ENCODE measurements at places on chromosomes 4 and X.

GRCh38 chrX:132631579-132632232 is 142.9 kb upstream of the MBNL3 start:
- no peak for DNase-seq

- no peak for DNase-seq
Observed at GRCh38 chr4:8688908-8689445, 96.4 kb downstream of the CPZ start.

DNA sequence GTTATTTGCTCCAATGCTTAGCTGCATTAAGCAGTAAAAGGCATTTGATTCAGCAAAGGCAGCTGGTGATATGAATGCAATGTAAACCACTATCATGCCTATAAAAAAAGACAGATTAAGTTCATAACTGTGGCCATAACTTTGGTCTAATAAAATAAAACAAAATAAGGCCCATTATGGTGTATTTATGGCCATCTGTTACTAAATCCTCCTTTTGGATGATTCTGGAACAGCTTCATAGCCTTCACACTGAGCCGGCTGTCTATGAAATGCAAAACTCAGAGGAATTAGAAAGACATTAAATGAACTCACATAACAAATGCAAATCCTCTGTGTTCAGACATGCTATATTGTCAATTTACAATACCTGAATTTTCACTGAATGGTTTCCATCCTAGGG is 223.7 kb upstream of the FAT4 start:
- DNase-seq = no peak

DNA sequence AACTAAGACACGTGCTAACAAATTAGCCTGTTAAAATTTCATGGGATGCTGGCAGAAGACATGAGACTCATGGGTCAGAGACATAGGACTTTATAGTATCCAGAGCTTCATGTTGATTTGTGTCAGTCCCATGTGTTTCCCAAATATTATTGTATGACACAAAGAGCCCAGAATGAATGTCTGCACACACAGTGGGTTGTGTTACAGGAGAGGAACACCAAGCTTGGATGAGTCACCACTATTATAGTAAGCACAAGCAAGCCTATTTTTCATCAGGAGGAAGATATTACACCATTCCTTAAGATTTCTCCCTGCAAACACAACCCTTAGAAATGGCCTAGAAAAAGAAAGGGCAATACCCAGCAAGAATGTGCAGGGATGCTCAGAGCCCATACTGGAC is 15.4 kb downstream of the BBS12 start:
- no peak for DNase-seq

- DNase-seq = no peak
Observed at GRCh38 chrX:48960291-48960690, 2.9 kb upstream of the OTUD5 start.

DNA sequence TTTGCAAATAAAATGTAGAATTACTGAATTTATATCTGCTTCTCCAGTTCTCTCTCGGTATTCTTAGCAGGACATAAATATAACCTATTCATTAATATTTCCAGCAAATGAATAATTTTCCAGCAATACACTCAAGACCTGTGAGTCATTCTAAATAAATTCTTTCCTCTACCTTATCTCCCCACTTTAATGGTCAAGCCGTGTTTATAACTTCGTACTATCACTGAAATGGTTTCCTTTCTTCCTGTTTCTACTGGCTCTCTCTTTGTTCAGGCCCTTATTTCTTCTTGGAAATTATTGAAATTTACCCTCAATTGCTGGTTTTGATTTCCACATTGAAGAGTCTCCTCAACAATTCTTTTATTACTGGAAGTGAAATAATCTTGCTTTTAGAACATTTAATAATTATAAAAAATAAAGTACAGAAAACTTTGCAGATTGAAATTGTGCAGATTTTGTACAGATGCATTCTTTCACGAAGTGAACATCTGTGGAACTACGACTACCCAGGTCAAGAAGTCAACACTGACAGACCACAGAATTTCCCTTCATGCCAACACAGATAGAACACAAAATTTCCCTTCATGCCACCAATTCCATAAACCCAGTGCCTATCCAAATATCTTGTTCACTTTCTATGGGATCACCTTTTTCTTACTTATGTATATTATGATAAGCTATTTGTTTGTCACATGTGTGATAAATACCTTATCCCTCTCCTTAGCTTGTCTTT is 205.7 kb downstream of the FAT4 start:
- no peak for DNase-seq

- DNase-seq = no peak
Observed at GRCh38 chr4:1266881-1267763, 18.2 kb upstream of the CTBP1 start.

GRCh38 chrX:3743801-3744439 is 30.5 kb upstream of the PRKX start:
- DNase-seq = no peak

GRCh38 chrX:72123471-72124185 is 8.1 kb downstream of the RTL5 start:
- no peak for DNase-seq

DNA sequence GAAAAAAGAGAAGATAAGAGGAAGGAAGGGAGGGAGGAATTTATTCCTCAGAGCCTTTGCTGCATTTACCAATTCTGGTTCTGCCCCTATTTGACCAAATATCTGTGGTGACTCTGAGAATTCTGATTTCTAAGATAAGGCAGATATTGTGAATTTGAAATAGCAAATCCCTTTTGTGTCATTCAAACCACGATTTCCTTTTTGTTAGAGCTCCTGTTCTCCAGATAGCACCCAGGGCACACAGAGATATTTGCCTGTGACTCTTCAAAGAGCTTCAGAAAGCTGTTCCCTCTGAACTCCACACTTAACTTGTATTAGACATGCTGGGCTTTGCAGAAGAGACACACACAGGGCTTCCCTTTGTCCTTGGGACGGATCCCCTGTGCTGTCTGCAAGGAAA is 272.2 kb downstream of the DHRSX start:
- DNase-seq = no peak

- no peak for DNase-seq
Observed at GRCh38 chr4:75567725-75568124, 11.9 kb downstream of the ODAPH start.

- DNase-seq = peak; percentile 81
Observed at GRCh38 chr4:39697740-39698423, at the start of gene UBE2K. Gene UBE2K, plus strand, starts transcription at chr4:39698136. Its CDS starts 192 bp downstream, at chr4:39698328.

GRCh38 chrX:135328421-135329005 is 19.2 kb downstream of the ETDC start:
- DNase-seq = no peak

GRCh38 chr4:7620086-7620813 is 185.5 kb upstream of the PSAPL1 start:
- no peak for DNase-seq

DNA sequence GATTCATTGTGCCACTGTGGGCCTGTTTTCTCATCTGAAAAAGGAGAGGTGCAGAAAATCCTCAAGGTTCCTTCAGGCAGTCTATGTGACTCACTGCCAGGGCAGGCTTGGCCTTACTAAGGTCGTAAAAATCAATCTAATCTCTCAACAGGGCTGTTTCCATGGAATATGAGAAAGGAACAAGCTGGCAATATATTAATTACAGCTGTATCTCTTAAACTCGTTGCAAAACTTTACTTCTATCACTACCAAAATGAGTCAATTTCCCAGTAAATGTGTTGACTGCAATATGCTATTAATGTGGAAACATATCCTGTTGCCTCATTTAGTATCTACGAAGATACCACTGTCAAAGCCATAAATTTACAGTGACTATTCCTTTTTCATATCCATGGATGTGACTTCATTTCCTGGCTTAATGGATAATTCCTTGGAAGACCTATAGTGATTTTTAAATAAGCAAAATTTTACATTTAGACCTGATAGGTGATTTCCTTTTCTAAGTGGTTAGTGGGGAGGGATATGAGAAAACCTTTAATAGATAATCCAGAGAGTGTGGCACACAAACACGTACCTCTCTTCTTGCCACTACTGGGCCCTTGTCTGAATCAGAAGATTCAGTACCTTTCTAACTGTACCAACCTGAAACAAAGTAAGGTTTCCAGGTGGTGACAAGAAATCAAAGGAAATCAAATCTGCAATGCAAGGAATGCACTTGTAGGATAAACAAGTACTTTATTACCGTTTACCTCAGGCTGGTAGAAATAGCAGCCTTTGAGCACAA is 127.4 kb upstream of the FTHL17 start:
- DNase-seq = no peak

DNA sequence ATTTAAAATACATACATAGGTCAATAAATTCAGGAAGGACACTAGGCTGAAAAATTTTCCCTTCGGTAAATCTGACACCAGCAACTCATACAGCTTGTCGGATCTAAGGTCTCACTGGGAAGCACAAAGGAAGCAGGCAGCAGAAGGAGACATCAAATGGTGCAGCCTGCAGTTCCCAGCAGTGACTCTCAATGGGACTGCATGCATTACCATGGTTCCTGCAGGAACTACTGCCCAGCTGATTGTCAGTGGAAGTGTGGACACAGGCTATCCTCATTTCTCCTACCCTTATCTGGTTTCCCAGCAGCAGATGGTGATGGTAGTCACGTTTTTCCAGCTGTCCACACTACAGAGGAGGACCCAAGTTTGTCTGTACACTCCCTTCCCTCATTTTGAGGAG is 113.3 kb downstream of the PPP1R2C start:
- no peak for DNase-seq

GRCh38 chr4:161919442-161920220 is 244.2 kb downstream of the FSTL5 start:
- no peak for DNase-seq

GRCh38 chr4:40323866-40324265 is 11.3 kb upstream of the CHRNA9 start:
- DNase-seq = no peak

GRCh38 chrX:11765449-11765848 is 7.4 kb downstream of the MSL3 start:
- no peak for DNase-seq

DNA sequence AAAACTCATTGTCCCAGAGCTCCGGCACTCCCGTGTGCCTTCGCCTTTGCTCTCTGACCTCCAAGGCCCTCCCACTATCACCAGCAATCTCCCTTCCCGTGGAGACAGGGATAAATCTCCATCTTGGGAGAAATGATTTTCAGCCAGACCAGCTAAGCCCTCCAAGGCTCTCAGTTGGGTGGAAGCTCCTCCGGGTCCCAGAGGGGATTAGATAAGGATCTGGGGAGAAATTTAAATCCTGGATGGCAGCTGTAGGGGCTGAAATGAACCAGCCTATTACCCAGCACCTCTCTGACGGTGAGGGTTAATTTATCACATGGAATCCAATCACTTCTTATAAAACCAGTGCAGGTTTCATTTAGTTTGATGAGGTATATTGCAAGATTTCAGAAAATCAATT is 366.2 kb downstream of the FBXW7 start:
- DNase-seq = no peak

GRCh38 chr4:8267077-8267476 is 2.5 kb upstream of the HTRA3 start:
- DNase-seq = no peak

GRCh38 chr4:113481820-113482219 is 279.7 kb downstream of the CAMK2D start:
- DNase-seq = no peak

- DNase-seq = no peak
Observed at GRCh38 chr4:108247387-108248049, 78.8 kb upstream of the LEF1 start.

All from stimulated activated CD4-positive, alpha-beta T cell treated with anti-CD3 and anti-CD28 coated beads, TNF-alpha, amount 100 ng/mL, for 1 hour (primary cell).